Activated CD4-positive, alpha-beta T cell treated with anti-CD3 and anti-CD28 coated beads, Interleukin-2, amount 10 ng/mL, durations not matched to agents 7 days and 5 days (primary cell): ENCODE measurements at places on chromosomes 4 and X.

DNA sequence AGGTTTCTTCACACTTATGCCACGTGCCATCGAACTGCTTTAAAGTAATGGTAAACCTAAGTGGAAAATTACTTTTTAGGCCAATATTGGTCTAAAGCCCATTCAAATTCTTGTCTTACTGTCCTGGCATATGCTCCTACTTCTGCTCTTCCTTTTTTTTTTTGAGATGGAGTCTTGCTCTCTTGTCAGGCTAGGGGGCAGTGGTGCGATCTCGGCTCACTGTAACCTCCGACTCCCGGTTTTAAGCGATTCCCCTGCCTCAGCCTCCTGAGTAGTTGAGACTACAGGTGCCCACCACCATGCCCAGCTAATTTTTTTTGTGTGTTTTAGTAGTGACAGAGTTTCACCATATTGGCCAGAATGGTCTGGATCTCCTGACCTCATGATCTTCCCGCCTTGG is 129.0 kb upstream of the TECRL start:
- no peak for DNase-seq

DNA sequence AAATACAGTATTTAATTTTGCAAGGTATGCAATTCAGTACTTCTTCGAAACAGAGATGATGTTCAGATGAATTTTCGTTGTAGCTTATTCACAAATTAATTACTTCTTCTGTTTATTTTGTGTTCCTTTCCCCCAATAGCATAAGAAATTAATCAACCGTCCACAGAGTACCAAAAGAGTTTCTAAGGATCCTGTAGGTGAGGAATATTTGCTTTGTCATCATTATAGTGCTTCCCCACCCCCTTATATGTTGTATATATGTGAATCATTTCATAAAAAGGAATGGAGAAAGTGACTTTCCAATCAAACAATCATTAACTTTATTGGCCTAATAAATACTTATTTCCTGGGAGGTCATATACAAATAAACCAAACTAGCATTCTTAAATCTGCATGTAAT is 57.6 kb downstream of the DTHD1 start:
- DNase-seq = no peak

DNA sequence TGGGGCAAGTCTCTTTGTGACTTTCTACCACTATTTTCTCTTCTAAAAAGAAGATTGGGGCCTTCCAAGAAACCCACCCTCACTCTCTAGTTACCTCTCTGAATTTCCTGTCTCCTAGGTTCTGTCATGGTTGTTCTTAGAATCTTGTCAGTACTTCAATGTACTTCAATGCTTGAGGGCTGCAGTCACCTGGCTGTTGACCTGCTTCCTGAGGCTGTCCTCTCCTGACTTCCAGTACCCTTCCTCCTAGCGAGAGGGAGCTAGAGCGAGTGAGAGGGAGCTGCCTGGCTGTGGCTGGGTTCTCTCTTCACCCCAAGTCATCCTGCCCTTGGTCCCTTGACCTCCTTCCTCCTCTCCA is 17.7 kb downstream of the CD99L2 start:
- no peak for DNase-seq

DNA sequence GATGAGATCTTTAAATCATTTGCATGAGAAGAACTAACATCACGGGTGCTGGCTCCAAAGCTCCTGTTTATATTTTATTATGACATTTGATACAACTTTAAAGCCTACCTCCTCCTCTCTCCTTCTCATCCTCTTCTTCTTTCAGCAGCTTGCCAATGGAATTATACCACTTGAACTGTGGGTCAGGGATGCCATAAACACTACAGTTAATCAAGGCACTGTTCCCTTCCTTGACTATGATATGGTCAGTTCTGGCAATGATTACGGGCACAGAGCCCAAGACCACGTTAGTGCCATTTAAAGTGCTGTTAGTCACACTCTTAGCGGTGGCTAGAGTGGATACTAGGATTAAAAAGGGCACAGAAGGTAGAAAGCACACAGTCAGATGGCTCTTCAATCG is 20.7 kb downstream of the MFAP3L start:
- no peak for DNase-seq

DNA sequence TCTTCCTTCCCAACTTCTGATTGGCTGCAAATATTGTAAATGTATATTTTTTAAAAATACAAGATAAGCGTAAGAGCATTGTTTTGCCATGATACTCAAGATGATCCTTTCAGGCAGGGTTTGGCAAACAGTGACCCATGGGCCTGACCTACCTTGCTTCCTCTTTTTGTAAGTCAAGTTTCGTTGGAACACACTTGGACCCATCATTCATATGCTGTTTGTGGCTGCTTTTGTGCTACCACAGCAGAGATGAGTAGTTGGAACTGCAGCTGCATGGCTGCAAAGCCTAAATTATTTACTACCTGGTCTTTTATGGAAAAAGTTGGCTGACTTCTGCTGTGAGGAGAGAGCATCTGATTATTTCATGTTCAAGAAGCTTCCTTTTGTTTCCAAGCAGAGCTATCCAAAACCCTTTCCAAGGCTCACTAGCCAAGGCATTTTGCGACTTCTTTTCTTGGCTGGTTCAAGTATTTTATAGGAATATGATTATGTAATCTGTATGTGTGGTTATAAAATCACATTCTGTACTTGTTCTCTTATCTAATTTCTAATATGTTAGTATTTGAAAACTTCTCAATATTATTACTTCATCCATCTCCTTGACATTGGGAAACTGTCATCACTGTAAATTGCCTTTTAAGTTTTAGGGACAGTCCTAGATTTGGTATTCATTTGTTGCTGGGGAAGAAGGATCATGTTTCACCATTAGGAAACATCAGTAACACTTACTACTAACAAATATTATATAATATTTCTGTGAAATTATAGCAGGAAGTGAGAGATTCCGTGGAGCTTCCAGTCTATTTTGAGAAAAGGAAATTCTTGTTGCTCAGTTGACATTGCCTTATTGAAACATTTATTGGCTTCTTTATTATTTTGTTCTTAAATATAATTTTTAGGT is 109.2 kb downstream of the ARHGAP10 start:
- no peak for DNase-seq

- no peak for DNase-seq
Observed at GRCh38 chr4:75512386-75513211, 1.6 kb downstream of the RCHY1 start.

DNA sequence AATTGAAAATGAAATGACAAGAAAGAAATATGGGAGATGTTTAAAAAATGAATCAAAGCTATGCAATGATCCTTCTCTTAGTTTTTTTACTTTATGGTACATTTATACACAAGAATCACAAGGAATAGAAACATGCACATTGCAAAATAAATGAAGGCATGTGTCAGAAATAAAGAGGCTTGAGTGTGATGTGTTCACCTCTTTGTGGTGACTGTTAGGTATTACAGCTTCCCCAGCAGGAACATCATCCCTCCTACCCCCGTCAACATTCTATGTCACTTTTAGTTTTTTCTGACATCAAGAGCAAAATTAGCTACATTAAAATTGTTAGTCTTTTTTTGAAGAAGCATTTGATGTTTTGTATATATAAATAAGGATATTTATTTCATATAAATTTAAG is 214.8 kb downstream of the SLC4A4 start:
- no peak for DNase-seq

- no peak for DNase-seq
Observed at GRCh38 chr4:95572304-95572991, 23.7 kb upstream of the UNC5C start.

DNA sequence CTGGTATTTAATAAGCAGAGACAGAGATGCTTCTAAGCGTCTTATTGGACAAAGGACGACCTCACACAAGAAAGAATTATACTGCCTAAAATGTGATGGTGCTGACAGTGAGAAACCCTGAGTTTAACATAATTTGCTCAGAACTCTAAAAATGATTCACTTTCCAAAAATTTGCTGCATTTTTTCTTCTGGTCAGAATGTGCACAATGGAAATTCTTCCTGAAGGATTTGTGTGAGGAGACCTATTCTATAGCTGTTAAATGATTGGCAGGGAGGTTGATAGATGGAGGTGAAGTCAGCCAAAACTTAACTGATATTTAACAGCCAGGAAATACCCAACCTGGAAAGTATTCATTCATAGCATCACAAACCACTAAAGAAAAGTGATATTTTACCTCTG is 1.7 kb downstream of the MAGEC3 start:
- no peak for DNase-seq

GRCh38 chr4:2412534-2412884 is 5.9 kb downstream of the ZFYVE28 start:
- peak; percentile 86 for DNase-seq

DNA sequence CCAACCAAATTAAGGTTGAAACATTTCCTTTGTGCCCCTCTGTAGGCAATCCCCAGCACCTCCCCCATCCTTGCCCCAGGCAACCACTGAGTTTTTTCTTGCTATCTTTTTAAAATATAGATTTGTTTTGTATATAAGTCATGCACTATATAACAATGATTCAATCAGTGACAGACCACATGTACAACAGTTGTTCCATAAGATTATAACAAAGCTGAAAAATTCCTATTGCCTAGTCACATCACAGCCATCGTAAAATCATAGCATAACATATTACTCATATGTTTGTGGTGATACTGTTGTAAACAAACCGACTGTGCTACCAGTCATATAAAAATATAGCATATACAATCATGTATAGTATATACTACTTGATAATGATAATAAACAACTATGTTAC is 211.9 kb upstream of the NRK start:
- DNase-seq = no peak

DNA sequence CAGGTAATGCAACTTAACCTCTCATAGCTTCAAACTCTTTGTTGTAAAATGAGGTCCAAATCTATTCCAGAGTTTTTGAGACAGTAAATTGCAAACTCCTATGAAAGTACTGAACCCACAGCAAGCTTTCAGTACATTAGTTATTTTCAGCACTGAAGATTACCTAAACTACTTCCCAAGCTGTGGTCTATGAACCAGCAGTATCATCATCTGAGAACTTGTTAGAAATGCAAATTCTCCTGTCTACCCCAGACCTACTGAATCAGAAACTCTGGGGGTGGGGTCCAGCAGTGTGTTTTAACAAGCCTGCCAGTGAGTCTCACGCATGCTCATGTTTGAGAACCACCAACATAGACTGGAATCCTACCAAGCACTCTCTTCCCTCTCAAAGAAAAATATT is 5.7 kb upstream of the CASP6 start:
- DNase-seq = no peak

GRCh38 chr4:54233277-54233696 is 4.2 kb downstream of the PDGFRA start:
- peak; percentile 74 for DNase-seq

- DNase-seq = no peak
Observed at GRCh38 chr4:180587379-180587778, 1655.8 kb upstream of the TENM3 start.

DNA sequence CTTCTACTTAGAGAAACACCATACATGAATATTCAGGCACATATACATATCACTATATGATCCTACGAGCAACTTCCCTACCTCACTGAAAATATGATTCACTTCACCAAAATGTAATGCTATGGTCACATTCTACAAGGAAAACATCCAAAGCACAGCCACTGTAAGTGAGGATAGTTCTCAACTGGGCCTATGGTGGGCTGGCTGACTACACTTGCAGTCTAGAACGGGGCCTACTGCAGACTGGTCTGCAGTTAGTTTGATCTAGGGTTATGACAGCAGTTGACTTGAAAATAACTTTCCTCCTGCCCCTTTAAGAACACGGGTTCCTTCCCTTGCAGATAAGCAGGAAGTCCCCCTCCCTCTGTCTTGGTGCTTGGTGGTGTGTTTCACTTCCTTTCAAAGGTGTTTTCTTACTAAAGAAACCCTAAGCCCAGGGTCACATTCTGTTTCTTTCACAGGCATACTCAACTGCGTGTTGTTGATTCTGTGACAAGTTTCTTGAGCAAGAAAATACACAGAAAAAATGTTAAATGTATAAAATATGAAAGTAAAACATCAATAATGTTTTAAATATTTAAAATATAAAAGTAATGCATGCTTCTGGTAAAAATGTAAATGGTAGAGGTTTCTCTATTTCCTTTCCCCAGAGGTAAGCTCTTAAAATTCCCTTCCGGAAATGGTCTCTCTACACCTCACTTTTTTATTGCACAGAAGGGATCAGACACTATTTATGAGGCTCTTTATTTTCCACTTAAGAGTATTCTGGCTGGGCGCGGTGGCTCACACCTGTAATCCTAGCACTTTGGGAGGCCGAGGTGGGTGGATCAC is 18.0 kb upstream of the TMSB4X start:
- peak; percentile 79 for DNase-seq

- no peak for DNase-seq
Observed at GRCh38 chrX:16999275-16999674, 52.8 kb downstream of the REPS2 start.

DNA sequence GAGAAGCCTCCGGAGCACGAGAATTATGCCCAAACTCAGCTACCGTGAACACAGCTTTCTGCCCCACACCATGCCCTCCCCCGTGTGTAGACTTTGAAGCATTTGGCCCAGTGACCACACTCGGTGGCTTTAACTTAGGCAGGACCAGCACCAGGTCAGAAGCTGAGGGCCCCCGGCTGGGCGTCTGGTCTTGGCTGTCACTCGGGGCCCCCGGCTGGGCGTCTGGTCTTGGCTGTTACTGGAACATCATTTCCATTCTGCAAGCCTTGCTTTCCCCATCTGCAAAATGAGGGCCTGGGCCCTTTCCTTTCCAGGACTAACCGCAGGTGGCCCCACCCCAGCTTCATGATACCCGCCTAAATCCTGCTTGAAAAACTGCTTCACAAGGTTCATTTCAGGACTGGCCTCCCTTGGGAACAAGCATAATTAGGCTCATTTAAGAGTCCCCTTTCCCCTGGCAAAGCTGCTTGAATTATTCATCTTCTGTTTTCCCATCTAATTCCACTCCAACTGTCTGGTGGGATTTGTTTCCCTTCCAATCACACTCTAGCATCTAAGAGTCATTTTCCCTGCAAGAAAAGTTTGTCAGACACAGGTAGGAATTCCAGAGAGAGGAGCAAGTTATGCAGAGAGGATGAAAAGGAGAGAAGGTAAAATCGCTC is 82.5 kb downstream of the WFS1 start:
- no peak for DNase-seq

GRCh38 chr4:176894498-176894897 is 101.8 kb upstream of the VEGFC start:
- DNase-seq = no peak

DNA sequence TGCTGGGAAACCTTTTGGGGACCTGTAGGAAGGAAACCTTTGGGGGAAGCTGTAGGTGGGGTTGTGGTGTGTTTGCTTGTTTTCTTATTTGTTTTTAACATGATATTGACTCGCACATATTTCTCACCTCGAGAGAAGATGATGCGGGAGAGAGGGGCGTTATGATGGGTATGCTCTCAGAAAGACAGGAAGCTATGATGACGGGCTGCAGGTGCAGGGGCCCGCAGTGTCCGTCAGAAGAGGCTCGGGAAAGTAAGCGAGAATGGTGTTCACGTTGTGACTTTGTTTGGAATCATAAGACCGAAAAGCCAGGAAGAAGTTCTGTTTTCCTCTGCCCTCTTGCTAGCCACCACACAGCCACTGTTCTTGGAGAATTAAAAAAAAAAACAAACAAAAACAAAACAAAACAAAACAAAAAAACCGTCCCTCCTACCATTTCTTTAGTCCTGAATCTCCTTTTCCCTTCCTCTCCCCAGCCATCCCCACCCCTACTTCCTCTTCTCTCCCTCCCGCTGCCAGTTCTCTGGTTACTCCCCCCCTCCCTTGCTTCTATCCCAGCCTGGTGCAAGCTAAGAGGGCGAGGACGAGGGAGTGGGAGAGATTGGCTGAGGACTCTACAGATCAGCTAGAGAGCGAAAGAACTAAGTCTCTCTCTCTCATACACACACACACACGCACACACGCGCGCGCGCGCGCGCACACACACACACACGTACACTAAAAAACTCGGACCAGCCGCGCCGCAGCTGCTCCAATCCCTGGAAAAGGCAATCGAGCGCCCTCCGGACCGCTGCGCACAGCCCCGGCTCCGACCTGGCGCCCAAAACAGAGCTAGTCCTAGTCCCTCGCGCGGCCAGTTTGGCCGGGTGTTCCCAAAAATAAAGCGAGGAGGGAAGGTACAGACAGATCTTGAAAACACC is at the start of gene BMP3:
BMP3 (plus strand) TSS at position 648 of the 920 bp plus-strand sequence. CDS start 577 bp downstream, outside the sequence.
- no peak for DNase-seq
